Urothelium cell line (cell line): ENCODE measurements at places on chromosomes 1 and 21.

DNA sequence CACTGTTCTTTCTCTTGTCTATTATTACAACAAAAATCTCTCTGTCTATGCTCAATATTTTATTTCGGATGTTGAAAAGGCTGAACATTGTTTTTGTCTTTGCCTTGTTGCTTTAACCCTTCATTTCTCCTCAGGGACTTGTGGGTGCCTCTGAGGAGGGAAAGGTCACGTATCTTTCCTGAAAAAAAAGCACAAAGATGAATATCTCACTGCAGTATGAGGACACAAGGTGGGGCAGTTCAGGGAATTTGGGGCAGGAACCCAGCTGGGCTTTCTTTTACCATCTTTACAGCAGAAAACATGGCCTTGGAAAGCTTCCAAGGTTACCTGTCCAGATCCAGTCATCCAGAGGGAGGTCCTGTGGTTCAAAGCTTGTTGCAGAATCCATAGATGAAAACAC is 99.1 kb upstream of the LPGAT1 start:
- no peak for DNase-seq

DNA sequence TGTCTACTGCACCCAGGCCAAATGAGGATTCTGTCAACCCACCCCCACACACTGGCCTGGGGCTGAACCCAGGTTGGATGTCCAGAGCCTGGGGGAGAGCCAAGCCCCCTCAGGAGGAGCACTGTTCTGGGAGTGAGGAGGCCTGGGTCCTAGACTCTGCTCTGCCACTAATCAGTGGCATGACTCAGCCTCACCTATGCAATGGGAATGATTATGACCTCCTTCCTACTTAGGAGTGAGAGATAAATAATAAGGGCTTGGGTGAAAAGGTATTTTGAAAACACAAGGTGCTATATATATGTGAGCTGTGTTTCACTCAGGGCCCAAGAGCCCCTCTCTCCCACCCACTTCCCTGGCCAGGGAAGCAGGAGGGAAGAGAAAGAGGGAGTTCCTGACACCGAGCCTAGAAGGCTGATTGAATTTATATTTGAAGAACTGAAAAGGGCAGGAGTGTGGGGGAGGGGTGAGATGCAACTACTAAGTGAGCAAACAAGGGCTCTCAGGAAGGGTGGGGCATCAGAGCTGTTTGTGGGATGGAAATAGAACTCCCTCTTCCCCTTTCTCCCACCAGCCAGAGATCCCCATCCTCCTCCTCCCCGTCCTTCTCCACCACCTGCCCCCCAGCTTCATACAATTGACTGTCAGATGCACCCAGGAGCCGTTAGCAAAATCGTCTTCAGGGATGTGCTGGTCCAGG is 8.2 kb downstream of the IGSF9 start:
- no peak for DNase-seq

GRCh38 chr1:23601968-23602876 is 42.9 kb upstream of the ID3 start:
- no peak for DNase-seq

- no peak for DNase-seq
These were observed 36.9 kb upstream of the POU3F1 start for GRCh38 chr1:38083541-38083940.

GRCh38 chr1:182139496-182139895 is 78.0 kb upstream of the ZNF648 start:
- no peak for DNase-seq

DNA sequence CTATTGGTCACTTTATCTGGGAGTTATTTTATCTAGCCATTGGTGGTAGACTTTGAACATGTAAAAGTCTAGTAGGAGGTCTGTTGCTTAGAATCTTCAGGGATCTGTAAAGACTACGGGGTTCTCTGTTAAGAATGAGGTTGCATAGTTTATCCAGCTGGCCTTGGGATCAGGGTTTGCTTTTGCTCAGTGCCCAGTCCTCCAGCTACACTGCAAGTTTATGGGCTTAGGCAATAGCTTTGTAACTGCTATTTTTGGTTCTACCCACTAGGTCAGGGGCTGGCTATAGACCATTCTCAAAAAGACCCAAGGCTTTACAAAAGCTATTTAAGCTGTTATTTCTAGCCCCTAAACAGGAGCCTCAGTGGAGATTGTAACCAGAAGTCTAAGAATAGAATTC is 9.8 kb downstream of the SH3GLB1 start:
- no peak for DNase-seq

- peak; percentile 51 for DNase-seq
These were observed 12.1 kb downstream of the IL24 start for GRCh38 chr1:206909161-206909882.

DNA sequence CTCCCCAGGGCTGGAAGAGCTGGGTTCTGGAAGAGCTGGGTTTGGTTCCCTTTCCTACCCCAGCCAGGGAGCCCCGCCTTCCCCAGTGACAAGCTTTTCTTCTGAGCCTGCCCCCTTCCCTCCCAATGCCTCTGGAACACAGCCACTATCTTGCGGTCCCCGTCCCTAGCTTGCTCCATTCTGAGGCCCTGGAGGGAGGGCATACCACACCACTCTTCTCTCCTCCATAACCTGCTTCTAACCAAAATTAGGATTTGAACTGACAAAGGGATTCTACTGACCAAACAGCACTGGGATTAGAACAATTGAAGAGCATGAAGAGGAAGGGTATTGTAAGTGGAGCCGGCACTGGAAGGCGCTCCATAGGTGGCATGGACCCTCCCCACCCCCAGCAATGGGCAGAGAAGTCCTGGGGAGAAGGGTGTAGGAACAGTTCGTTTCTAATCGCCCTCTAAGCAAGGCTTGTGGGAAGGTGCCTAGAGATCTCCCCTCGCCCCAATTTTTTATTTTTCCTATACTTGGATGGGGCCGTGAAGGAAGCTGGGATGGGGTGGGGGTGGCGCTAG is 690 bp downstream of the C1orf216 start:
- DNase-seq = peak; percentile 73

DNA sequence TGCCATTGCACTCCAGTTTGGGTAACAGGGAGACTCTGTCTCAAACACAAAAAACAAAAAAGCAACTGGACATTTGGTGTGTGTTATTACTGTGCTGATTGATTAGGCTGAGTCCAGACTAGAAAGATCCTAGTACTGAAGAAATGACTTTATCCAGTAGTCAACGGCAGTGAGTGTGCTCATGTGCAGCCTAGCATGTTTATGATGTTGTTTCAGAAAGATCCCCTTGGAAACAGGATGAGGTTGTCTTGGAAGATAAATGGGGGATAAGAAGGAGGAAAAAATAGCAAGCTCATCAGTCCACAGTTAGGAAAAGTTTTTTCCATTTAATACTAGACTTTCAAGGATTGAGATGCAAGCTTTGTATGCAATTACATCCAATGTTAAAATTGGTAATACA is 14.3 kb downstream of the RUSC1 start:
- no peak for DNase-seq
